Stimulated activated CD8-positive, alpha-beta memory T cell treated with anti-CD3 and anti-CD28 coated beads, Interleukin-4, amount 100 ng/mL, for 1 hour (primary cell): ENCODE measurements at places on chromosomes 16 and 17.

DNA sequence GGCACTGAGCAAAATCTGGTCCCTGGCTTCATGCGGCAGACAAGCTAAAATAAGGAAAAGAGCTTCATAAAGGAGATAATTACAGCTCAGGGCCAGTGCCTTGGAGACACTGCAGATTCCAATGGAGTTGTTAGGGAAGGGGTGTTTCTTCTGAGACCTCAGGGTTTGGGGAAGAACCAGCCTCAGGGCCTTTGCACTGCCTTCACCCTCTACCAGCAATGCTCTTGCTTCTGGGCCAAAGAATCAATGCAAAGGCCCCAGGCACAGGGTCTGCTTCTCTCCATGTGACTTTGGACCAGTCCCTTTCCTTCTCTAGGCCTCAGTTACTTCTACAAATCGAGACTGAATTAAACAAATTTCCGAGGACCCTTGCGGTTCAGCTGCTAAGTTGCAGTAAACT lies 36.2 kb upstream of the GAN start:
- no peak for DNase-seq

DNA sequence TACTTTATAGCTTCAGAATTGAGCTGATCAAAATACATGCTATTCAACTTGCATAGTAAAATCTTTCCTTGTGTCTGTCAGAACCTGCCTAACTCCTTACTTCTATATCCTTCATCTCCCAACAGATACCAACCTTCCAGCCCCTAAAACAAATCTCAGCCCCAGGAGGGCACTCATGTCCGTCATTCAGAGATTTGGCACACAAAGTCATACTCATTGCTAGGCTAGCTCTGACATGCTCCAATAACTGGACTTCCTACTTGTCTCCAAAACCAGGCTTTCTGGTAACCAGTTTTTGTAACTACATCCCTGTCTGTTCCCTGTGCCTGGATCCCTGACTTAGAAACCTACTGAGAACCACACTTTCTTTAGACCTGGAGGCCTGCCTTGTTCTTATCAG lies 37.5 kb upstream of the DHX40 start:
- no peak for DNase-seq

DNA sequence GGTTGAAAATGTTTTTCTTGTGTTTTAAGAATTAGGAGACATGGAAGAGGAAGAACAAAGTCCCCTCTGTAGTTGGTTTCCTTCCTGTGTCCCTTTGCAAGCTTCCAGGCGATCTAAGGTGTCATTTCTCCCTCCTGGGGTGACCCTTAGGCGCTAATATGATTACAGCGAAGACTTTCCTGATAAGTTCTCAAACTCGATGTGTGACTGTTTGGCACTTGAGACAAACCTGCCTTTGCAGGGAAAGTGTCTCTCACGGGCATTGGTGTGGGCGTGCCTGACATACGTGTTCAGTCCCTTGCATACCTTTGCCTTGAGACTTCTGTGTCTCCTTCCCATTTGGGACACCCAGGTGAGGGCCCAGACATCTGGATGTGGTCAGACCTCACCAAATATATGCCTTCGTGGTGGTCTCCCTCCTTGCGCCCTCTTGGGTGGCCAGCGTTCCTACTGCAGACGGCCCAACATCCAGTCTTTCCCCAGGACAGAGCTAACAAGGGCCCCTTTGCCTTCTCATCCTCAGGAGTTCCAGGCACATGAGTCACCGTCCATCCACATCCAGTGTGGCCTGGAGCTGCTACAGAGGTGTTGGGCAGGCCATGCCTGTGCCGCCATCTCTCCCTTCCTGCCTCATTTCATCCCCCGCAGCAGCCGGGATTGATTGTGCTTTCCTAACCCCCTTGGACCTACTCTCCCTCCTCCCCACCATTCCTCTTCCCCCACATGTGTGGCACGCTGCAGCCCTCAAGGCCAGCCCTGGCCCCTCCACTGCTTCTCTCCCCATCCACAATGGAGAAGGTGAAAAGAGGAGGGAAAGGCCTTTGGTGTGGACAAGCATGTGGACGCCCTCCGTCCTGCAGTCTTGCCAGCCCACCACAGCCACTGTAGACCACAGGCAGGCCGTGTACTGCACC lies 3.1 kb upstream of the JPT2 start:
- no peak for DNase-seq

DNA sequence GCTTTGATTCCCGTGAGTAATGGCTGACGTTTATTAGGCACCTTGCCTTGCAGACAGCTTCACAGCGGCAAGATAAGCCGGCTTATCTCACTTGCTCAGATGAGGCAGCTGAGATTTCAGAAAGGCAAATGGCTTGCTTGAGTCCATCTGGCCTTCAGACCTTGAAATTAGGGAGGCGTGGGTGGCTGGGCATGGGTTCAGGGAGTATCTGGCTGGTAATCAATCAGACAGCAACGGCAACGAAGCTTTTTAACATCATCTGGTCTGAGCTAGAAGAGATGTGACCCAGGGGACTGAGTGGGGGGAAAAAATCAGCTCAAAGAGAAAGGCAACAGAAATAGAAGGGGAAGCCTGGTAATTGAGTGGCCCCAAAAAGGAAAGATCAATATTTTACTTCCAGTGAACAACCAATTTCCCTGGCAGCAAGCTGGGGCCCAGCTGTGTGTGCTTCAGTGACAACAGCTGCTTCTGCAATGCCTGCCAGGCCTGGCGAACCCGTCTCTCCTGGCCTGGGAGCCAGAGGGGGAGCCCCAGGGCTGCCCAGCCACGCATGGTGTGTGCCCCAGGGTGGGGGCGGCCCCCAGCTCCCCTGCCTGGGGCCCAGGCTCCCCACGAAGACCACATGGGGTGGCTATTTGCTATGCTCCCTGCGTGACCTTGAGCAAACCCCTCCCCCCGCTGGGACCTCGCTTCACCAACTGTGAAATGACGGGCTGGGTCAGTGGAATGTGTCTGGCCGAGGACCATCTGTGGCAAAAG lies 34.0 kb downstream of the RAB11FIP4 start:
- DNase-seq = no peak

DNA sequence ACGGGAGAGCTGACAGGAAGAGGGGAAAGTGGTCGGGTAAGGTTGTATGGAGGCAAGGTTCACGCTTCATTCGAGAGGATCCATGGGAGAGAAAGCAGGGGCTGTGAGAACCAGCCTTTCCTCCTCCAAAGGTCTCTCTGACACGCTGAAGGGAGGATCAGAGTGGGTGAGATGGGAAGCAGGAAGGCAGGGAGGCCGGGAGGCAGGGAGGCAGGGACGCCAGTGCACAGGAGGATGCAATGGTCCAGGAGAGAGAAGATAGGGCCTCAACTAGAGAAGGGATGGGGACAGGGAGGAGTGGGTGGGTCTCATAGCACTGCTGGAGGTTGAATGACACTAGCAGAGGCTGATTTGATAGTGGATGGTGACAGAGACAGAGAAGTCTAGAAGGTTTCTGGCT lies 54.1 kb downstream of the PIMREG start:
- no peak for DNase-seq

GRCh38 chr17:6756425-6757031 lies 682 bp downstream of the XAF1 start:
- DNase-seq = no peak

GRCh38 chr17:20979792-20980083 lies 63.1 kb downstream of the USP22 start:
- DNase-seq = no peak

DNA sequence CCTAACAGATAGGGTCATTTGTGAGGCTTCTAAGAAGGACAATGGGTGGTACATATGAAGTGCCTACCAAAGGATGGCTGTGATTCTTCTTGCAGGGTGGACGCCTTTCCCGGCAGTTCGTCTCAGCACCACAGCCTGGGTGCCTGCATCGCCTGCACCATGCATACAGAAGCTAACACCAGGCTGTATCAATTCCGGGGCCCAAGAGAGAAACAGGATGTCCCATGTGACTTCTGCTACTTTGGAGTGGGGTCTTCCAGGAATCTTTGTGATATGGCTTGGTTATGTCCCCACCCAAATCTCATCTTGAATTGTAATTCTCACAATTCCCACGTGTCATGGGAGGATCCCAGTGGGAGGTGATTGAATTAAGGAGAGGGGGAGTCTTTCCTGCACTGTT lies 251.6 kb upstream of the TNRC6C start:
- DNase-seq = no peak

DNA sequence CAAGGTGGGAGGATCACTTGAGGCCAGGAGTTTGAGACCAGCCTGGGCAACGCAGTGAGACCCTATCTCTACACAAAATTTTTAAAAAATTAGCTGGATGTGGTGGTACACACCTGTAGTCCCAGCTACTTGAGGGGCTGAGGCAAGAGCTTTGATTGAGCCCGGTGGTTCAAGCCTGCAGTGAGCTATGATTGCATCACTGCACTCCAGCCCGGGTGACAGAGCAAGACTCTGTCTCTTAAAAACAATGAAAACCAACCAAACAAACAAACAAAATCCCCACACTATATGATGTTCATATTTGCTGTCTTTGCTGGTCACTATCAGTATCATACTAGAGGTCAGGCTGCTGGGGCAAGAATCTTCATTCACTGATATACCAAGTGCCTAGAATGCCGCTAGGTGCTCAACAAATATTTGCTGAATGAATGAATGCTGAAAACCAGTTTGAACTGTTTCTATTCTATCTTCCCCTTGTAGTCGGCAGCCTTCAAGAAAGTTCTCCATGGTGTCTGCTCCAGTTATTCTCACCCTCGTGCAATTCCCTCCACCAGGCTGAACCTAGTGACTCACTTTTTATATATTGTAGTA lies 127.0 kb downstream of the IRX3 start:
- no peak for DNase-seq

- DNase-seq = no peak
These were observed 437.1 kb upstream of the PMFBP1 start for GRCh38 chr16:72609066-72609465.

DNA sequence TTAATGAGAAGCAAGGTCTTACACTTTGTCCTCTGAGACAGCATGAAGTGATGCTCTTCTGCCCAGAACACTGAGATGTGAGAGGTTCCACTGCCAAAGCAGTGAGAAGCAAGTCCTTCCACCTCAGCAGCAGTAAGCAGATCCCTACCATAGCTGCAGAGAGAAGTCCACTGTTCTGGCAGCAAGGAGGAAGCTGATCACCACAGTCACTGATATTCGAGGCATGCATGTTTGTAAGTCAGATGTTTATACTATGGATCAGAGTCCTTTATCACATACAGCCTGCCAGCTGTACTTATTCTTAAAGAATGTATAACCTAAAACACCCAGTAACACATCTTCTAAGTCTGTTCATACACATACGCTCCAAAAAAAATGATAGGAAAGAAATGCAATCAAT lies 18.2 kb upstream of the METTL2A start:
- DNase-seq = no peak

GRCh38 chr17:3475812-3476610 lies at the start of gene ASPA:
ASPA (plus strand) TSS chr17:3475997; CDS start chr17:3476160, 163 bp downstream.
- no peak for DNase-seq

DNA sequence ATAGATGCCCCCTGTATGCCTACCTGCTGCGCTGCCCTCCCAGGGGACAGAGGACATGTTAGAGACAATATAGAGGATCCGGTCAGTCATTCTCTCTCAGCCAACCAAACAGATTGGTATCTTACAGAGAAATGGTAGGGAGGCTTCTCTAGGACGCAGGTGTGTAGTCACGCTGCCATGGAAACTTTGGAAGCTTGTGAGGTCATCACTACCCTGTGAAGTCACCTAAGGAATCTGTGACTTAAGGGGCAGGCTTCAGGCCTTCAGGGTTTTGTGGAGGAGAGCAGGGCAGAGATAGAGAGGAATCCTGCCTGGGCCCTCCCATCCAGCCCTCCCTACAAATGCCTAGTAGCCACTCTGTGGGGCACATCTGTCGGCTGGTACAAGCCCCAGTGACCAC lies at the start of gene DPEP2NB:
DPEP2NB (minus strand) TSS at position 231 of the 400 bp plus-strand sequence; CDS start at position 90, 141 bp downstream.
- DNase-seq = no peak

DNA sequence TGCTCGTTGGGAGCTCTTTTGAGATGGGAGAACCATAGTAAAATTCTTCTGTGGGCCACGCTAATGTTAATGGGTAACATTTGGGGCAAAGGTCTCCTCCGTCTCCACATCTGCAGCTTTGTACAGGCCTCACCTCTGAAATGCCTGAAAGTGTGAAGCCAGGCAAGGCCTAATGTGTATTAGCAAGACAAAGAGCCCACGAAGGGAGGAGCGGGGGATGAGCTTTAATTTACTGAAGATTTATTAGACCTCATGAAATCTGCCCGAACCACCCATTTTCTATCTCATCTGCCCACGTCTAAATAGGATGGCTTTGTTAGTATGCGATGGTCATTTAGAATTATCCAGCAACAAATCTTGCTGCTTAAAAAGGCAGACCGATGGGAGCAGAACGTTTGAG lies 408.9 kb downstream of the PMP22 start:
- no peak for DNase-seq

DNA sequence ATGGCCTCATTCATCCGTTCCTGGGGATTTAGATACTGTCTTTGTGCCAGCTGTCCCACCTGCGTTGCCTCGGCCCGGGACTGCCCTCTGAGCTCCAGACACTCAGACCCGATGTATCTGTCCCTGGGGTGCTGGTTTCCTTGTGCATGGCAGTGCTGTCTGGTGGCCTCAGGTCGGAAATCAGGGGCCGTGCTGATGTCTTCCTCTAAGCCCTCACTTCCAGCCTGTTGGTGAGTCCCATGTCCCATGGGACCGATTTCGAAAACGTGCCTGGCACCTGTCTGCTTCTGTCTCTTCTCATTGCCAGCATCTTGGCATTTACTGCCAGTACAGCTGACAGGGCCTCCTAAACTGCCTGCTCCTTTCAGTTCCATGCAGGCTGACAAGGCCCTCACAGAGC lies 22.1 kb downstream of the NT5M start:
- no peak for DNase-seq

GRCh38 chr16:20317117-20317516 lies 10.2 kb downstream of the GP2 start:
- no peak for DNase-seq

DNA sequence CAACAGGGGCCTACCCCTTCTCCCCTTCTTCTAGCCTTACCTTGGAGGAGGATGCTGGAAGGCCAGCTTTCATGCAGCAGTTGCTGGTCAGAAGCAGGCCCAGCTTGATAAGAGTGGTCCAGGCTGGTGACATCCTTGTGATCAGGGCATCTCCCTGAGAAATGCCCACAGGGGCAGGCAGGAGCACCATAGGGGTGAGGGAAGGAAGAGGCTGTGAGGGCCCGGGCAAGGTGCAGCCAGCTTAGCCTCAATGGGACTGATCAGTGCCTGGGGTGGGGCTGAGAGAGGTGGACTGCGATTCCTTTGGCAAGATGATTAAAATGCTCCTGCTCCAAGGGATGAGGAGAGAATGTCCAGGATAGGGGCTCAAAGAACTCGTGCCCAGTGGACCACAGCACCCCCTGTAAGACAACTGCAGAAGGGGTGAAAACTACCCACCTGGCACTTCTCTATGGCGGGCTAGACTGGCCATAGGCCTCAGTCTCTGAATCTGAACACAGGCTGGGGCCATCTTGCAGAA lies 9.5 kb upstream of the GALK1 start:
- DNase-seq = no peak

DNA sequence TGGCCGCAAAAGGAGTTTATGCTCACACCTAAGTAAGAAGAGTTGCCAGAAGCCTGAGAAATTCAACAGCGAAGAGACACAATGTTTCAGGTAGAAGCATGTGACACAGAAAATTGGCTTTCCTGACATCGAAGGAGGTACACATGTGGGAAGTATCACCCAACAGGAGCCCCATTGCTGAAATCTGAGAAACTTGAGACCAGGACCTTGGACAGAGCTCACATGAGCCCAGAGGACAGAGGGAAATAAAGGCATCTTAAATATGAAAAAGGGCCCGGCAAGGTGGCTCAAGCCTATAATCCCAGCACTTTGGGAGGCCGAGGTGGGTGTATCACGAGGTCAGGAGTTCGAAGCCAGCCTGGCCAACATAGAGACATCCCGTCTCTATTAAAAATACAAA lies 304.1 kb upstream of the C16orf82 start:
- no peak for DNase-seq

GRCh38 chr16:13439766-13440165 lies 480.2 kb upstream of the ERCC4 start:
- DNase-seq = no peak

- DNase-seq = no peak
These were observed 270.0 kb downstream of the SLC39A11 start for GRCh38 chr17:72822358-72823023.
